Gastroesophageal sphincter (tissue), 4 donors: ENCODE measurements at places on chromosomes 11 and 22.
A peak's percentile ranks its signal among the peaks of the same experiment; 100 is the strongest.

- peak; percentile 25 for ATAC-seq
Measured at GRCh38 chr11:64268893-64269539, 15.4 kb downstream of the BAD start.

DNA sequence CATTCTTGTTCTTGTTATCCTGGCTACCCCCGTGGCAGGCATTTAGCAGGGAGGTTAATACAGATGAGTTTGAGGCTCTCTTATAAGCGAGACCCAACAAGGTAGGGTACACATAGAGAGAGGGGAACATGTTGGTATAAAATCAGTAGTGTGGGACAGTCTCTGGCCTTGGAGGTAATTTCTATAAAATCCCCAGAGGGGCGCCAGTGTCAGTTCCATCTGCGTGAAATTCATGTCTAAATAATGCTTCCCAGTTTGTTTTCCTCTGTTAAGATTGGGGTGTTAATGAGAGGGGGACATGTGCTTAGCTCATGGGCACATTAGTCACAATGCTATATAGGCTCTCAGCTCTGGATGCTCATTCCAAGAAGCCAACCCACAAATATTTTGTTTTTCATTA lies 150.7 kb downstream of the MYO18B start:
- no peak for ATAC-seq

GRCh38 chr11:99343117-99343516 lies 322.4 kb downstream of the CNTN5 start:
- ATAC-seq: no peak

DNA sequence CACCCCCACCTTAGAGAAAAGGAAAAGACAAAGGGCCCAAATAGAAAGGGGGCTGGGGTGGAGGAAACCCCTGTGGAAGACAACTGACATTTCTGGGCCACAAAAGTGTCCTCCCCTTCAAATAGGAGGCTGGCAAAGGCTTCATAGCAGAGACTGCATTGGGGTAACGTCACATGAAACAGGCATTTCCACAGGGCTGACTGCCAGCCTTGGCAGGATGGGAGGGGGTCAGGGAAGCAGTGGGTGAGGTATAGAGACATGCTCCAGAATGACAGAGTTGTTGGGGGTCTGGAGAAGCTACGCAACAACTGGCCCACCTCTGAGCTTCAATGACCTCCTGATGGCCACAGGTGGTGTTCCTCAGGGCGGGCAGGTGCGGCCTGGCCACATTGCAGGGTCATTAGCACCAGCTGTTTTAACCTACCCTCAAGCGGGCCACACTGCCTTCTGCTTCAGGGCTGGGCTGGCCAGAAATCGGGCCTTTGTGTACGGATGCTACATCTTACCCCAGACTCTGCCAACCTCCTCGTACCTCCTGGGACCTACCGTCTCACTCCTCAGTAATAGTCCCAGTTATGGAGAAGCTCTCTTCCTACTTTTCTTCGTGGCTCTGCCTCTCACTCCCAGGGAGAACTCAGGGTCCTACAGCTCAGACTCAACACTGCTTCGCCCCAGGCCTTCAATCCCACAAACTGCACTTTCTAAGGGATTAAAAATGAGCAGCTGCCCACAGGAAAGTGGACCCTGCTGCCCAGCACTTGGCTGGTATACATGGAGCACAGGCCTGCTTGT lies 160.0 kb upstream of the NCAM1 start:
- no peak for ATAC-seq

DNA sequence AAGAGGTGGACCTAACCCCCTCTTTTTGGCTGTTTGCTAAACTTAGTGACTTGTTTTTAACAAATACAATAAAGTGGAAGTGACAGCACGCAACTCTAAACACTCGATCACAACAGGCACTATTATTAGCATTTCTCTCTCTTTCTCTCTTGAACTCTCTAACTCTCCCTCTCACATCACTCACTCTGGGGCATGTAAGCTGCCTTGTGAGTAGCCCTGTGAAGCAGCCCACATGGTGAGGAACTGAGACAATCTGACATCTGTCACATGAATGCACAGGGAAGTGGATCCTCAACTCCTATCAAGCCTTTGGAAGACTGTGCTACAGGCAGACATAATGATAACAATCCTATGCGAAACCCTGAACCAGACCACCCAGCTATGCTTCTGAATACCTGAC lies 609.0 kb upstream of the CNTN5 start:
- ATAC-seq: no peak
